ENCODE measurements at places on chromosomes 3 and 15.

DNA sequence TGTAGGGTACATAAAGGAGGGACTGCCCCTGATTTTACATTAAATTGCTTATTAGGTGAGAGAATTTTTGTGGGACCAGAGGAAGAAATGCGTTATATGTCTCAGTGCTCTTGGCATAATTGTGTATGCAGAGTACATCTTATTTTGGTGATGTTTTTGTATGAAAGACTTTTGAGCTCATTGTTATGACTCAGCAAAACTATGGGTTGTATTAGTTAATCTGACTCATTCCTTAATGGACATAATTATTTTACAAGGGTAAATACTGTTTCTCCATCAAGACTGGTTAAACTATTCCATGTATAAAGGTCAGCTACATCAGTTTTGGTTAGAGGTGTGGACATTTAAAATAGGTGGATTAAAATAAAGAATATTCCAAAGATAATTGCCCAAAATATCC is 156.8 kb downstream of the ALCAM start:
- DNase-seq = no peak

DNA sequence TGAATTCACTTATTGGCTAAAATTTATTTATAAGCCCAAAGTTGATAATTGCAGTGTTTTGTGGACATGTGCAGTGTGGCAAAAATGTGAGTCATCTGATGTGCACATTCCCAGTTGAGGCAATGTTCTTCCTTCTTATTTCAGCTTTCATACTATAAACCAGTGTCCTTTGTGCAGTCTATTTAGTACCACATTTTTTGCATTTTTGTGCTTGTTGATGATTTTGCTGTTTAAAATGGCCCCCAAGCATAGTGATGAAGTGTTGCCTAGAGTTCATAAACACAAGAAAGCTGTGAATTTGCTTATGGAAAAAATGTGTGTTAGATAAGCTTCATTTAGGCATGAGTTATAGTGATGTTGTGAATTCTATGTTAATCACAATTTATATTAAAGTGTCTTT is 19.4 kb upstream of the IL20RB start:
- no peak for DNase-seq

DNA sequence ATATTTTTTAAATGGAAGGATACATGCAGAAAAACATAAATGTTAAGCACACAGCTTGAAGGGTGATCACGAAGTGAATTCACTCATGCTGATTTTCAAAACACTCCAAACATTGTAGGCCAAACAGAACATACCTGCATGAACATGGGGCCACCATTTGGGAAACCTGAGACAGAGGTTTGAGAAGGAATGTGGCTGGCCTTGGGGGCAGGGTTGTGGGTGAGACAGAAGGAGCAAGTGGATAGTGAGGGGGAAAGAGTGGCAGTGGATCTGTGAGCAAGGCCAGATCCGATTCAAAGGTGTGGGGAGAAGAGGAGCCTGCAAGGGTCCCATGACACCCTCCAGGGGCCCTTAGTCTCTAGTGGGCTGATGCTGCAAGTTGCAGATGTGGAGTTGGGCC is 94.9 kb downstream of the HMG20A start:
- no peak for DNase-seq

DNA sequence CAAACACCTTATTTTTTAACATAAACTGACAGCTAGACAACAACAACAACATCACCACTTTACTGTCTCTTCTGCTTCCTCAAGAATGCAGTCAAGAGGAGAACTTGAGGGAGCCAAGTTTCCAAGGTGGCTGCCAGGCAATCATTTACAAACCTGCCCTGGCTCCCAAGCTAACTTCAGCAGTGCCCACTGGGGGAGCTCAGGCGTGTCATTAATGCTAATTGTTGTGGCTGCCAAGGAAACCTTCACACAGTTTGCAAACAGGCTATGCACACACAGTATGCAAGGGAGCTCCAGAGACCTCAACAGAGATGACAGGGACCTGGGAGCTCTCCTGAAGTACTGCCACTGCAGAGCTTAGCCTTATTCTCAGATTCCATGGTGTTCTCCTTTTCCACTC is 2.1 kb downstream of the DZIP1L start:
- no peak for DNase-seq

DNA sequence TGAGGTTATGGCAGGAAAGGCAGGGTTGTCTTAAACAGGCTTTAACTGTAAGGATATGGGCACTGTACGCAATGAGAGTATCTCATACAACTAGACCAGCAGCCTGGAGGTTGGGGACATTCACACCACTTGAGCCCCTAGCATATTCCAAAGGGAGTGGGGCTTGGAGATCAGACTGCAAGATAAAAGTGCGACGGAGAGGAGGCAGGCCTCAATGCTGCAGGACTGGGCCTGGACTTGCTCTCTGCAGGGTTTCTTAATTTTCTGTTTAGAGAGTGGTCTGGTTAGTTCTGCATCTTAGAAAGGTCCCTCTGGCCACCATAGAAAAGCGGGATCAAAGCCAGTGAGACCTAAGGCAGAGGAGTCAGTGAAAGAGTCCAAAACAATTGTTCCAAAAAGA is 357.7 kb upstream of the NR2F2 start:
- no peak for DNase-seq
